ENCODE measurements at places on chromosomes 6 and 20.

GRCh38 chr6:83051377-83052172, 14.1 kb downstream of the UBE3D start:
- no peak for DNase-seq

GRCh38 chr20:24452498-24453127, 16.8 kb upstream of the SYNDIG1 start:
- DNase-seq: no peak

GRCh38 chr20:58649288-58650180, 1.5 kb upstream of the STX16 start:
- peak; percentile 35 for DNase-seq

GRCh38 chr20:43914311-43915210, at the start of gene TOX2:
TOX2 (plus strand) TSS chr20:43914852; CDS start chr20:43914892, 40 bp downstream.
- DNase-seq: peak; percentile 25

DNA sequence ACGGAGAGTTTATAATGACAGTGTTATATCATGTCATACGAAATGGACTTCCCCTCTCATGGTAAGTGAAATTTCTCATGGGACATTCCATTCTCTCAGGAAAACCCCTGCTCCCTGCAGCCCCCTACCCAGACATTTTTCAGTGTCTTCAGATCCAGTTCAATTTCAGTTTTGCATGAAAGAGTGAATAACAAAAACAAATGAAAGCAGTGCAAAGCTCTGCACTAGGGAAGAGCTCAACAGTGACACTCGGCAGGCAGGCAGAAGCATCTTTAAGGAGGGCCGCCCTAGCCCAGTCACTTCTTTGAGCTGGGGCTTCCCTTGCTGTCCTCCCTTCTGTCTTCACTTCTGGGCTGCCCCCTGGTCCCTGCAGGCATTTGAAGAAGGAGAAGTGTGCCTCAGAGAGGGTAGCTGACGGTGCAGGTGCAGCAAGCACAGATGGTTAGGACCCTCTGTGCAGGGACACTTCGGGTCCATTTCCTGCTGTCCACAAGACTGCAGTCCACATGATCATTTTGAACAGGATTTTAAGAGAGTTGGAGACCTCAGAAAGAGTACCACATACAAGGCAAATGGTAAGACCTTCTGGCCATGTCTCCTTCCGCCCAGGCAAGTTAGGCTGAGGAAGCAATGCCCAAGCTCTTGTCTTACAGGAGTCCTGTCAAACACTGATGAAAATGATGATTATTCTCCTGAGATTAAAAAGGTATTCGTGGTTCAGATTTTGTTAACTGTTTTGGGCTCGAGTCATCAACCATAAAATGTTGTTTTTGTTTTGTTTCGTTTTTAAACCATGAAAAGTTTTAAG, 5.4 kb upstream of the DUSP22 start:
- no peak for DNase-seq

DNA sequence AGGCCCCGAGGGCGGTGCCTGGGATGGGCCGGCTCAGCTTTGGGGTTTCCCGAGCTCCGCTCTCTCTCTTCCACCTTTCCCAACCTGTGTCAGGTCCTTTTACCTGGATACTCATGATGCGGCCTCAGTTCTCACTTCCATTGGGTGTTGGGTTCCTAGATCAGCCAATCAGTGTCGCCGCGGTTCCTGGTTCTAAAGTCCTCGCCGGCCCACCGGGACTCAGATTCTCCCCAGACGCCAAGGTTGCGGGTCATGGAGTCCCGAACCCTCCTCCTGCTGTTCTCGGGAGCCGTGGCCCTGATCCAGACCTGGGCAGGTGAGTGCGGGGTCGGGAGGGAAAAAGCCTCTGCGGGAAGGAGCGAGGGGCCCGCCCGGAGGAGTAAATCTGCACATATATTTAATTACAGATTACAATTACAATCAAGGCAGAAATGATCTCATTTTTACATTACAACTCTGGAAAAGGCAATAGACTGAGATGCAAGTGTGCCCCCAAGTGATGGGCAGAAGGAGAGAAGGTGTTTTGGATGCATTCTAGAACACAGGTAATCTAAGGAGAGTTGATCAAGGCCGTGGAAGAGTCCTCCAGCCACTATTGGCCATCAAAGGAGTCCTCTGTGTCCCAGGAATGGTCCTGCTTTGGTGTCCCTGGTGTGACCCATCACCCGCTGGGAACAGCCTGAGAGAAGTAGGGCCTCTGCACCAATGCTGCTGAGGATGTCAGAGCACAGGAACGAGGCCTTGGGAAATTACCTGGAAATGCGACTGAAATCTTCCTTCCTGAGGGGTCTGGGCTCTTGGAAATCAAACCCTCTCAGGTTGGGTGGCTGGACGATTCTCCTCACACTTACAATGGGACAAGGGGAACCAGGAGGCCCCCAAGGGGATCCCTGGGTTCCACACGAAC, 34.7 kb upstream of the MICB start:
- peak; percentile 88 for DNase-seq

GRCh38 chr6:5373430-5373829, 112.1 kb downstream of the FARS2 start:
- DNase-seq: no peak

DNA sequence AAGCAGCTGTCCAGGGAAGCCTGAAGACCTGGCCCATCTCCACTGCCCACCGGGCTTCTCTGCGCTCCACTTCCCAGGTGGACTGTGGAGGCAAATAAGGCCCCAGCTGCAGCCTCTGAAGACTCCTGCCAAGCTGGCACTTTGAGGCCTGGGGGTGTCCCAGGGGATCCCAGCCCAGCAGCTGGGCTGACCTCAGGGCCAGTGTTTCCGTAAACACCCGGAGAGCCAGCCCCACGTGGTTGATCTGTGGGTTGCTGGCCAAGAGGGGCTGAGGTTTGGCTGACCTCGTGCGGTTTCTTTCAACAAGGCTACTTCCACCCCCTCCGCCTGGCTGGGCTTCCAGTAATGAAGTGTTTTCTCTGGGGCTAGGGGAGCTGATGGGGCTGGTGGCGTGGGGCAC, 12.4 kb upstream of the CCN5 start:
- DNase-seq: no peak
